ENCODE measurements at places on chromosomes 12 and 14. TPM values are rescaled to one million over a fixed set of nuclear protein-coding genes. Genes with fewer than 3 reads are reported as not detected.
A peak's percentile ranks its signal among the peaks of the same experiment; 100 is the strongest.

KIF26A gene
- total RNA-seq = 2.1 TPM

RNU4-1 gene
- total RNA-seq = under 0.01 TPM

BICDL1 gene
- total RNA-seq = 0.54 TPM

DNA sequence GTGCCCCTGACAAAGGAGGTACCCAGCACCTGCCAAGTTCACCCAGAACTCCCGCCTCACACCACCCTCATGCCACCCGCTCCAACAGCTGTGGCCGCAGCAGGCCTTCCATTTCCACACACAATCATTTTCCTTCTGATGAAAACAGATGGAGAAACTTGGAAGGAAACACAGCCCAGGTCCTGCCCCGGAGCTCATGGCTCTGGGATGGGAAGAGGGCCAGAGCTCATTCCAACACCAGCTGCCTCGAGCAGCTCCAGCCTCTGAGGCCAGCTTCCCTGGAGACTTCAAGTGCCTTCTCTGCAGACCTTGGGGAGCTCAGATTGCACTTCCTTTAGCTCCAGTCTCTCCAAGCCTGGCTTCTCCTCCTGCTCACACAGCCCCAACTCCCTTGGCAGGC is 55.1 kb upstream of the CMKLR1 start:
- no peaks in the 10 kb centered on the region for H3K36me3 ChIP-seq
- DNase-seq = peak; percentile 88
- no peak overlapping the region for H3K4me3 ChIP-seq
- H3K4me1 ChIP-seq = peaks cover 20% of the 10 kb centered on the region
- H3K27me3 ChIP-seq = no peaks in the 10 kb centered on the region
- H3K27ac ChIP-seq = no peak overlapping the region

DNA sequence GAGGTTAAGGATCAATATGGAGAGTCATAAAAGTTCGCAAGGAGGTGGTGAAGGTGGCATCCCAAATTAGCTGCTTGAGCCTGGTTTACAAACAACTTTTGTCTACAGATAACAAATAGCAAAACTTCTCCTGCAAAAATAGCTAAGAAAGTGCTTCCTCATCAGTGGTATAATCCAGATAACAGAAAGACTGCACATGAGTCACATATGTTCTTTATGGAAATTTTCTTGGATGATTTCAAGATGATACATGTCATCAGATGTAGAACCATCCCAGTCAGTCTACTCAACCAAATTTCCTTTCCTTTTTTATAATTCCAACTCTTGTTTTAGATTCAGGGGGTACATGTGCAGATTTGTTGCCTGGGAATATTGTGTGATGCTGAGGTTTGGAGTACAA is 133.0 kb downstream of the BTG1 start:
- H3K4me1 ChIP-seq = no peaks in the 10 kb centered on the region
- H3K27me3 ChIP-seq = no peaks in the 10 kb centered on the region
- H3K36me3 ChIP-seq = no peaks in the 10 kb centered on the region
- no peak overlapping the region for H3K4me3 ChIP-seq
- no peak overlapping the region for H3K27ac ChIP-seq

DNA sequence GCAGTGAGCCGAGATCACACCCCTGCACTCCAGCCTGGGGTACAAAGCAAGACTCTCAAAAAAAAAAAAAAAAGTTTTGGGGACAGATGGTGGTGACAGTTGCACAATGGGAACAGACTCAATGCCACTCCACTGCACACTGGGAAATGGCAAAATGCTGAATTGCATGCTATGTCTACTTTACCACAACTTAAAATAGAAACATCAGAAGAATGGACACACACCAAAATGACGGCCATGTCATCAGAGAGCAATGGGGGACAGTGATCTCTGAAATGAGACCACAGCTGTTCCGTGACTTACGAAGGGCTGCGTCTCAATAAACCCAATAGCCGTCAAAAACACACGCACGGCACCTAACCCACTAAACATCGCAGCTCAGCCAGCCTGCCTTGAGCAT is 13.7 kb downstream of the DDX54 start:
- no peaks in the 10 kb centered on the region for H3K4me1 ChIP-seq
- H3K36me3 ChIP-seq = peaks cover 97% of the 10 kb centered on the region
- H3K27ac ChIP-seq = no peak overlapping the region
- H3K4me3 ChIP-seq = no peak overlapping the region
- no peaks in the 10 kb centered on the region for H3K27me3 ChIP-seq

DNA sequence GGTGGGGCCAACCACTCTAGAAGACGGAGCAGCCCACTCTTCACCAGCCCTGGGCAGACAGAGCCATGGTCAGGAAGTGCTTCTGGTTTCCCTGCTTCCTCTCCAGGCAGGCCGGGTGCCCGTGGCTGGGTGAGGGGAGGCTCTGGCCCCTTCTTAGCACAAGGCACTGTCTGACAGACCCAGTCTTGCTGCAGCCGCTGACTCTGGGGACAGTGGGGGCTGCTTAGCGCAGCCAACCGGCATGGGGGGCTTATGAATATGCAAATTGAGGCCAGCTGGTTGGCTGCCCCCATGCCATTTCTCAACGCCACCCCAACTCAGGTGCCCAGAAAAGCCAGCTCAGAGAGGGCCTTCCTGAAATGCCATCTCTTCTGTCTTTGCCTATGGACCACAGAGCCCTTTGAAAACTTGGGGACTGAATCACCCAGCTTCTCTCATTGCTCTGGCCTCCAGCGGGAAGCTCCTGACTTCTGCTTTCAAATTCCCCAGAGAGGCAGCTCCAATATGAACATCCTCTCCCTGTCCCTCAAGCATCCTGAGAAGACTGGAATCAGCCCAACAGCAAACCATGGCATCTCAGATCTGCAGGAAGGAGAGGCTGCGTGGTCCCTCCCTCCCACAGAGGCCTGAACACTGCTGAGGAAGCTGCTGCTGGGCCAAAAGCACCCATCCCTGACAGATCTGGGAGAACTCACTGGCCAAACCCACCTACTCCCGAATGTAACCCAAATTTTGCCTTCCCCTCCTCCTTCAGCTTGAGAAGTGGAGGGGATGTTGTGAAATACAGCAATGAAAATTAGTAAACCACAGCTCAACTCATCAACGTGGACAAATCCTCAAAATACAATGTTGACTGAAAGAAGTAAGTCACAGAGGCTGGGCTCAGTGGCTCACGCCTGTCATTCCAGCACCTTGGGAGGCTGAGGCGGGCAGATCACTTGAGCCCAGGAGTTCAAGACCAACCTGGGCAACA is at the start of gene PROX2:
Gene PROX2 (minus strand): TSS at position 205 of the 973 bp plus-strand sequence. CDS start 12,311 bp downstream, outside the sequence.
- no peak within 1 kb of the TSS for H3K27ac ChIP-seq
- no peak for DNase-seq
- no peak within 1 kb of the TSS for H3K4me3 ChIP-seq
- H3K4me1 ChIP-seq = peaks cover 6% of the 10 kb centered on the region
- no peaks in the 10 kb centered on the region for H3K36me3 ChIP-seq
- no peaks in the 10 kb centered on the region for H3K27me3 ChIP-seq

DNA sequence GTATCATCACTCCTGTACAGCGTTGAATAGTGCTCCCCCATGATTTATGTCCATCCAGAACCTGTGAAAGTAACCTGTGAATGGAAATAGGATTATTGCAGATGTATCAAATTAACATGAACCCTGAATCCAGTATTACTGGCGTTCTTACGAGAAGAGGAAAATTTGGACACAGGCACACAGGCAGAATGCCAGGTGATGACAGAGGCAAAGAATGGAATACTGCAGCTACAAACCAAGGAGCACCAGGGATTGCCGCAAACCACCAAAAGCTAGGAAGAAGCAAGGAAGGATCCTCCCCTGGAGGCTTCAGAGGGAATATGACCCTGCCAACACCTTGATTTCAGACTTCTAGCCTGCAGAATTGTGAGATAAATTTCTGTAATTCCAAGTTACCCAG is 113.5 kb upstream of the EGLN3 start:
- H3K4me1 ChIP-seq = peaks cover 24% of the 10 kb centered on the region
- H3K27me3 ChIP-seq = no peaks in the 10 kb centered on the region
- H3K4me3 ChIP-seq = no peak overlapping the region
- H3K36me3 ChIP-seq = no peaks in the 10 kb centered on the region
- peak overlapping the region; percentile 64 for H3K27ac ChIP-seq
- peak; percentile 87 for DNase-seq

DNA sequence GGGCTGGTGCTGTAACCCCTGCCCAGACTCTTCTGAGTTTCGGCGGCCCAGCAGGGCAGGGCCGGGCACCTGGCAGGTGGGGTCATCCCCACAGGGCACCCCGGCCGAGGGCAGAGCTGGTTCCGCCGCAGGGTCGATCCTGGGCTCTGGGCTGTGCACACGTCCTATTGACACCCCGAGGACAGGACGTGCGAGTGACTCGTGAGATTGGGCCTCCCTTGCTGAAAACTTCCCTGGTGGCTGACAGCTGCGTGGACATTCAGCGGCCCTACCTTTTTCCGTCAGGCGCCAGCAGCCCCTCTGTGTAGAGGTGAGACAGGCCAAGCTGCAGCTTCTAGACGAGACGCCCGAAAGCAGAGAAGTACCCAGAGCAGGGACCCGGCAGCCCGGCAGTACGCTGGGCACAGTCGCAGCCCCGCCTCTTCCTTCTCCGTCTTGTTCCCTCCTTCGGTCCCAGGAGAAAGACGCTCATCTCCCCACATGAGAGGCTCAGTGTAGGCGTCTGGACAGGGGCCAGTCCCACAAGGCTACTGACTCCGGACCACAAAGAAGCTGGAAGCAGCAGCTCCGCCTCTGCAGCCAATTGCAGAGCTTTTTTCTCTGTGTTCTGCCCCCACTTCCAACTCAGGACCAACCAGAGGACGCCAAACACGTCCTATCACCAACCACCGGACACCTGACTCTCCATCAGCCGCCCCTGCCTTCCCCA is at the start of gene LRCOL1:
Gene LRCOL1 (minus strand): TSS at position 532 of the 709 bp plus-strand sequence. CDS start 4,331 bp downstream, outside the sequence.
- no peak for DNase-seq
- H3K36me3 ChIP-seq = no peaks in the 10 kb centered on the region
- H3K4me3 ChIP-seq = peak within 1 kb of the TSS; percentile 7

- no peaks in the 10 kb centered on the region for H3K4me1 ChIP-seq
- H3K27me3 ChIP-seq = no peaks in the 10 kb centered on the region
- H3K27ac ChIP-seq = no peak overlapping the region
- H3K36me3 ChIP-seq = no peaks in the 10 kb centered on the region
- H3K4me3 ChIP-seq = no peak overlapping the region
- no peak for DNase-seq
Measured at GRCh38 chr12:102659200-102659911, 179.0 kb upstream of the IGF1 start.

DNA sequence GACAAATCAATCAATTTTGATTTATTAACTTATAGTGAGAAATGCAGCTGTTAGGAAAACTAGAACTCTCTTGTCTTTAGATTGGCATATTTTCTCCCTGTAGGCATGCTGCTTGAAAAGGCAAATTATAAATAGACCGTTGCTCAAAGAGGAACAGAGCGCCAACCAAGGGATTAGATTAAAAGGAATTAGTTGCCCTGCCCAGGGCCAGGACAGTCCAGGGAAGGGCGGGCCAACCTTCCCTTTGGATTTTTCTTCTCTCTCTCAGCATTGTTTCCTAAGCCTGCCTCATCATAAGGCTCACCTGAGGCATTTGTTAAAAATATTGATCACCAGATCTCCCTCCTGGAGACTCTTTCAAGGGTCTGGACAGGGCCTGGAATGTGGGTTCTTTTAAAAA is 8.6 kb downstream of the CIPC start:
- H3K4me3 ChIP-seq = no peak overlapping the region
- peaks cover 22% of the 10 kb centered on the region for H3K36me3 ChIP-seq
- no peaks in the 10 kb centered on the region for H3K4me1 ChIP-seq
- H3K27ac ChIP-seq = peak overlapping the region; percentile 65

GRCh38 chr12:6532051-6532926 is 2.0 kb upstream of the GAPDH start:
- H3K4me1 ChIP-seq = peaks cover 44% of the 10 kb centered on the region
- H3K4me3 ChIP-seq = no peak overlapping the region
- peak overlapping the region; percentile 98 for H3K27ac ChIP-seq
- peaks cover 42% of the 10 kb centered on the region for H3K36me3 ChIP-seq

GRCh38 chr14:87698481-87698880 is 294.5 kb downstream of the GALC start:
- H3K4me3 ChIP-seq = no peak overlapping the region
- no peak for DNase-seq
- no peaks in the 10 kb centered on the region for H3K27me3 ChIP-seq
